ENCODE measurements at places on chromosomes 11 and 22. TPM values are rescaled to one million over a fixed set of nuclear protein-coding genes. Genes with fewer than 3 reads are reported as not detected.

DENND5A gene
- 55.2 TPM for total RNA-seq

MUC2 gene
- total RNA-seq, result not detected

ZNF70 gene
- 4.1 TPM for total RNA-seq

MPEG1 gene
- total RNA-seq, result not detected

SYT12 gene
- total RNA-seq, result 0.48 TPM

PRR33 gene
- total RNA-seq, result not detected

- no peak for DNase-seq
These were observed 89.3 kb downstream of the BCR start for GRCh38 chr22:23269441-23270211.

DNA sequence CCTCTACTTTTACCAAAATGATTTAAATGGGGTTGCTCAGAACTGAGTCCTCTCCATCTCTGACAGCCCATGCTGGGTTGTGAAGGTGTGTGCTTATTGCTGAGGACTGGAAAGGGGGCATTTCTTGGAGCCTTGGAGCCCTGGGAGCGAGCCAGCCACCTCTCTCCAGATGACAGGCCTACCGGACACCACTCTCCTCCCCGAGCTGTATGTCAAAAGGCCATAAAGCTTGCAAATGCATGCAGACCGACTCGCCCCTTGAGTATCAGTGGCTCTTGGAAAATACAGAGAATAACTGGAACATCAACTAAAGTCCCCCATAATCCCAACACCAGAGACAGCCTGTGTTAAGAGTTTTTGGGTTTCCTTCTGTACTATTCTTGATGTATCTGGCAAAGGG is 67.9 kb upstream of the PITPNB start:
- DNase-seq, result no peak

DNA sequence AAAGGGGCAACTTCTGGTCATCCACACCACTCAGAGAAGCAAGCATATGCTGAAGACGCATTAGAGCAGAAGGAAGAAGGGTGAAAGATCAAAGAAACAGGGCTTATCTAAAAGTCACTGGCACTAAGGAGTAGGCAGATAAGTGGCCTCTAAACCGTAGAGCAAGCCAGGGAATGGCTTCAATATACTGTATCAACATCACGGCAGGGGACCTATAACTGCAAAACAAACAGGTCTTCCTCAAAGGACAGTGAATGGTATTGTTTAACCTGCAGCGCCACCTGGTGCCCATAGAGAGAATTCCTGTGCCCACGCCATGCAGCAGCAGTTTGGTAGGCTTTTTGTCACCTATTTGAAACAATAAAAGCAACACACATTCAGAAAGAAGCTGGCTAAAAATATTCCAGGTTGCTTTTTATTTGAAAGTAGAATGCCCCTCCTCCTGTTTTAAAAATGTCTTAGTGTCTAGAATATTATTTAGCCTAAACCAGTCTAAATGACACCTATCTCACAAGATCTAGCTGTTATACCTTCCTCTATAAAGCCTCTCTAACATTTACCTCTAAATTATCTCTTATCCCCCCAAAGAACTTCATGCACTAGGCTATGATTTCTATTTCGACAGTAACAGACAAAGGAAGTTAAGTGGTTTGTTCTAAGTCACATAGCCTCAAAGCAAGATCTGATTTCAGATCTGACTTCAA is 21.8 kb downstream of the SNX19 start:
- no peak for DNase-seq

GRCh38 chr11:131685906-131686305 is 315.5 kb downstream of the NTM start:
- DNase-seq, result no peak

GRCh38 chr11:4441515-4441914 is 7.6 kb upstream of the OR52K2 start:
- DNase-seq, result no peak

GRCh38 chr11:46006418-46007070 is 84.1 kb downstream of the LARGE2 start:
- DNase-seq, result peak; percentile 28

DNA sequence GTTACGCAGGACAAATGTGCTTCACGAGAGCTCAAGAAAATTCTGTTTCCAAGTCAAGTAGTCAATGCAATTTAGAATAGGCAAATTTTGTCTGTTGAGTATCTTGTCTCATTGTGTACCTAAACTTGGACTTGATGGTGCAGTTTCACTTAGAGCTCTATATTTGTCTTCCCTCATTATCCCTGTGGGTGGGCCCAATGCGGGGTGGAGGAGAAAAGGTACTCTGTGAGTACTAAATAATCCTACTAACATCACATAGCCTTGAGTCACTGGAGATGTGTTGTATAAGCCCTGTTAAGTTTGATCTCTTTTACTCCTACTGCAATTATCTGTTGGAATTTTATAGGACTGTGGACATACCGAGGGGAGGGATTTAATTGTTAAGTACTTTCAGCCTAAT is 331.2 kb downstream of the METTL15 start:
- DNase-seq, result no peak

DNA sequence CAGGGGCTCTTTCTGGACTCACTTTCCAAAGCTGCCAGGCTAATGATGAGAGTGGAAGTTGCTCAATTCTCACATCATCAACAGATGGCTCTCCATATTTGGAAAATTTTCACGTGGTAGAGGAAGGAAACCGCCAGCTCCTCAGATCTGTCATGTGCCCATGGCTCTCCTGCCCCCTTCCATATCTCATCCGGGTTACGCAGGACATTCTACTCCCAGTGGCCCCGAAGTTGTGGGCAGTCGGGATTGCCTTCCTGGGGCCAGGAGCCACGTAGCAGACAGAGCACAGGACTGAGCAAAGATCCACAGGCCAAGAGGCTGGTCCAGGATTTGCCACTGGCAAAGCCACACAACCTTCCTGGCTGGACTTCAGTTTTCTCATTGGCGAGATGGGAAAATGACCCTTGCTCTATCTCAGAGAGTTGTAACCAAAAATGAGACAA is 38.8 kb downstream of the RPUSD4 start:
- DNase-seq, result no peak

- no peak for DNase-seq
These were observed 54.1 kb downstream of the CHRDL2 start for GRCh38 chr11:74677131-74677530.

DNA sequence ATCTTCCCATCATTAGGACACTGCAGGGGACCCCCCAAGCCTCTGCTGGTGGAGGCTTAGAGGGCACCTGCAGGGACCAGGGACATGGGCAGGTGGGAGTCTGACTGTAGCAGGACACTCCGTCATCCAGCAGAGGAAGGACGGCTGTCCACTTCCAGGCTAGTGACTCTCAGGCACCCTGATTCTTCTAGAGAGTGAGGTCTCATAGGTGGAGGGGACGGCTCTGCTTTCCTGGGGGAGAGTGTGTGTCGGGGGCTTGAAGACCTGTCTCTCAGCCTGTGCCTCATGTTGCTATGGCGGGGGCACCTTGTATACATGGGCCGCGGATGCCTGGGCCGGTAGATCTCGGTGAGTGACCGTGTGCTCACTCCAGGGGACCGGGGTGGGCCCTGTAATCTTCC is 1116.6 kb downstream of the BRD1 start:
- DNase-seq, result no peak

GRCh38 chr11:62948765-62949320 is 27.7 kb upstream of the CHRM1 start:
- DNase-seq, result no peak

DNA sequence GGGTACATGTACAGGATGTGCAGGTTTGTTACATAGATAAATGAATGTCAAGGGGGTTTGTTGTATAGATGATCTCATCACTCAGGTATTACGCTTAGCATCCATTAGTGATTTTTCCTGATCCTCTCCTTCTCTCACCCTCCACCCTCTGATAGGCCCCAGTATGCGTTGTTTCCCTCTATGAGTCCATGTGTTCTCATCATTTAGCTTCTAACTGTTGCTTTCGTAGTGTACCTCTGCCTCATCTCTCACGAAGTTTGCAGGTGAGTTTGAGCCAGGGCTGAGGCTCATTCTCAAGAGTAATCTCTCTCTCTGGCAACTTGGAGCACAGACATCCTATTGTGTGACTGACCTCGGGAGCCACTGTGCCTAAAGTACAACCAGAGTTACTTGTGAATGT is 4.7 kb upstream of the HBE1 start:
- DNase-seq, result no peak

GRCh38 chr22:41274856-41275255 is 11.1 kb downstream of the RANGAP1 start:
- DNase-seq, result no peak

GRCh38 chr11:5233307-5233706 is 976 bp downstream of the HBD start:
- no peak for DNase-seq

GRCh38 chr22:46409631-46410210 is 74.2 kb downstream of the TRMU start:
- no peak for DNase-seq

DNA sequence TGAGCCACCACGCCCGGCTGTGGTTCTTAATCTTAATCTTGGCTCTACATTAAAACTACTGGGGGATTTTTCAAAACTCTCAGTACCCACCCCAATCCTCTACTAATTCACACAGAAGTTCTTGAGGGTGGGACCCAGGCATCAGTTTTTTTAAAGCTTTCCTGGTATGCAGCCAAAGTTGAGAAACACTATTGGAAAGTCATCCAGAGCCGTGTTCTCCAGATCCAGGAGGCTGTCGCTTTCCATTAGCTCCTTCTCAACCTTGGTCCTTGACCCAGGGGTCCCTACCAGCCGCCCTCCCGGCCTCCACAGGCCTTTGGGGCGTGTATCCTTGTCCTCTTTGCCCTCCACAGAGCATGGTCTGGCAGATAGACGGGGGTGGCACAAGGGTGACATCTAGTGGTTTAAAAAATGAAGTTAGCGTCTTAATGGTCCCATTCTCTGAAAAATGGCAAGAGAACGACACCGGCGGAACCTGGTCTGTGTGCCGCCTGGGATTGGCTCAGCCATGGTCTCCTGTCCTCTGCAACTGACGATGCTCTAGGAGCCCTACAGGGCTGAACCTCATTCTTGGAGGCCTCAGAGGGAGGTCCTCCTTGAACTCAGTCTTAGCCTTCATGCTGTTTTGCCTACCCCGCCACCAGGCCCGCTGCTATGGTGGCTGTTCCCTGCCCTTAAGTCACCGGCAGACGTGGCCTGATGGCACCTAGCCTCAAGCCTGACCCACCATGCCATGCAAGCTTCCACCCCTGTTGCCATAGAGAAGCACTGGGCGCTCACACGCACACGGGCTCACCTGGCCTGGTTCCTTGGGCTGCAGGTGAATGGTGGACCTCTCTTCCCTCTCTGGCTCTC is 152.0 kb upstream of the SYN3 start:
- no peak for DNase-seq

- no peak for DNase-seq
These were observed 114.6 kb upstream of the SESN3 start for GRCh38 chr11:95345651-95346050.

DNA sequence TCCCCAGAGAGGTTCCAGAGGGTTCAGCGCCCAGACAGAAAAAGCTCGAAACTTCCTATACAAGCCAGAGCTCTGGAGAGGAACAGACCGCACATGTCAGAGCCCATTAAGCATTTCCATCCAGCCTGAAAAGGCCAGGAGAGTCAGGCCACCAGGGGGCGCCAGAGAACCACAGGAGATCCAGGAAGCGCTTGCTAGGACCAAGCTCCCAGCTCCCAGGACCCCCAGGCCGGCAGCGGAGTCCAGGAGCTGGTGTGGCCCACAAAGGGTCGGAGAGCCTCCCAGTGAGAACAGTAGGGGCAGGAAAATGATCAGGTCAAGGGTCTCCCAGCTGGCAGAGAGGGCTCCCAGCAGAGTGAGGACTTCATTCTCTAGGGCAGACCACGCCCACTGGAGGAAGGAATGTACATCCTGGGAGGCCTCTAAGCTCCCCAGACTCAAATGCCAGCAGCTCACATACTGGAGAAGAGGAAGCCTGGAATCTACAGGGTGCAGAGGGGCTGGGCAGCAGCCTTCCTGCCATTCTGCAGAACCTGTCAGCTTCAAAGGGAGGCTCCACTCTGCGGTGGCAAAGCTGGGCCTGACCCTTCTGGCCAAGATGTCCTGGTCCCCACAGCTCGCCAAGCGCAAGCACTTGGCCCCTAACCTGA is 2.1 kb upstream of the MEI1 start:
- DNase-seq, result peak; percentile 47

GRCh38 chr11:30586251-30587144 is at the start of gene MPPED2:
MPPED2 (minus strand) TSS chr11:30586353; CDS start chr11:30580373, 5,980 bp downstream.
- no peak for DNase-seq

- DNase-seq, result no peak
These were observed 6.3 kb upstream of the OSM start for GRCh38 chr22:30272781-30273601.

DNA sequence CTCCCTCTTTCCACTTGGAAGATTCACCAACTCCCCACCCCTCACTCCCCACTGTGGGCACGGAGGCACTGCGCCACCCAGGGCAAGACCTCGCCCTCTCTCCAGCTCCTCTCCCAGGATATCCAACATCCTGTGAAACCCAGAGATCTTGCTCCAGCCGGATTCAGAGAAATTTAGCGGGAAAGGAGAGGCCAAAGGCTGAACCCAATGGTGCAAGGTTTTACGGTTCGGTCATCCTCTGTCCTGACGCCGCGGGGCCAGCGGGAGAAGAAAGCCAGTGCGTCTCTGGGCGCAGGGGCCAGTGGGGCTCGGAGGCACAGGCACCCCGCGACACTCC is 397 bp upstream of the CD44 start:
- DNase-seq, result no peak
